ENCODE measurements at places on chromosomes 12 and 14.

- no peak for DNase-seq
These were observed 30.4 kb upstream of the TRAF3 start for GRCh38 chr14:102746634-102747438.

- DNase-seq, result no peak
These were observed 47.2 kb upstream of the KITLG start for GRCh38 chr12:88627501-88627900.

GRCh38 chr12:129373746-129374145 is 520.5 kb downstream of the GLT1D1 start:
- DNase-seq, result no peak

- no peak for DNase-seq
These were observed 68.2 kb downstream of the IFT43 start for GRCh38 chr14:76053572-76054355.

- DNase-seq, result no peak
These were observed 5.5 kb downstream of the AJUBA start for GRCh38 chr14:22976620-22977433.

DNA sequence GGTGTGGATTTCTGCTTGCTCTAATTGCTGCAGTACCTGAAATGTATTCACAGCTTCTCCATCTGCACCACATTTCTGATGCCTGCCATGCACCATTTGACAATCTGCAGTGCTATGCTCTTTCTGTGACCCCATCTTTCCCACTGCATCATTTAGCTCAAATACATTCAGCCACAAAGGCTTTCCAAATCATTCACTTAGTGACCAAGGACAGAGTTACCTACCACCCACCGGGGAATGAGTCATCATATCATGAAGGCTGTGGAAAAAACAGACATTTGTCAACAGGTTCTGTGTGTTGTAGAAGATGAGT is 465.5 kb upstream of the ATP2B1 start:
- no peak for DNase-seq

GRCh38 chr12:462936-463705 is 3.4 kb downstream of the B4GALNT3 start:
- no peak for DNase-seq

DNA sequence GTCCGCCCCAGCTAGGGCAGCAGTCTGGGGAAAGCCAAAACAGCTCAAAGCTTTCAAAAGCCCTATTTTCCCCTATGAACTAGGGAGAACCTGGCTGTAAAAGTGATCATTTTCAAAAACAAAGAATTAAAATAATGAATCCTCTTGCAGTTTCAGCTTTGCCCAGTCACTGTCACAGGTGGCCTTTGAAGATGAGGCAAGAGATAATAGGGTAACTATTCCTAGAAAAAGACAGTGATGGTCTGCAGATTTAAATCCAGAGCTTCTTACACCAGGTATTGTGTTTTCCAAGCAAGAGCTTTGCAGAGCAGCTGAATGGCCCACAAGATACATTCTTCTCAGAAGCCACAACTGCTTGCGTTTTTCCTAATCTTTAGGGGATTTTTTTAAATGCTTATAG is 80.2 kb upstream of the NUDT4 start:
- no peak for DNase-seq

DNA sequence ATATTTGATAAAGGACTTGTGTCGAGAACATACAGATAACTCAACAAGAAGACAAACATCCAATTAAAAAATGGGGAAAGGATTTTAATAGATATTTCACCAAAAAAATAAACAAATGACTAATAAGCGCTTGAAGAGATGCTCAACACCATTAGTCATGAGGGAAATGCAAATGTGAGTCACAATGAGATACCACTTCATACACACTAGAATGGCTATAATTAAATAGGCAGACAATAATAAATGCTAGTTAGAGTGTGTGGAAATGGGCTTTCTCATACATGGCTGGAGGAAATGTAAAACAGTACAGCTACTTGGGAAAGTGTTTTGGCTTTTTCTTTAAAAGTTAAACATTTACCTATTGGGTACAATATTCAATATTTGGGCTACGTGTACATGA is 34.8 kb downstream of the DLK1 start:
- DNase-seq, result no peak

- no peak for DNase-seq
These were observed 1.4 kb downstream of the DUSP6 start for GRCh38 chr12:89350630-89351488.

DNA sequence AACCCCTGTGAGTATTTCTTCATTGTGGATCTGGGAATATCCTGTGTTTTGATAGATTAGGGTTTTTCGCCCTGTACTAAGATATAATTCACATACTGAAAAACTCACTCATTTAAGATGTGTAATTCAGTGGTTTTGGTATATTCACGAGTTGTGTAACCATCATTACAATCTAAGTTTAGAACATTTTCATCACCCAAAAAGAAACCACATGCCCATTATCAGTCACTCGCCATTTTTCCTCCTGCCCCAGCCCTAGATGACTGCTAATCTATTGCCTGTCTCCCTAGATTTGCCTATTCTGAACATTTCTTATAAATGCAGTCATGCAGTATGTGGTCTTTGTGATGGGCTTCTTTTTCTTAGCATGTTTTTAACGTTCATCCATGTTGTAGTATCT is 67.9 kb upstream of the ATF1 start:
- no peak for DNase-seq

GRCh38 chr12:75488553-75488952 is 8.0 kb downstream of the GLIPR1 start:
- no peak for DNase-seq

GRCh38 chr14:99759546-99759925 is 33.7 kb upstream of the EML1 start:
- no peak for DNase-seq

GRCh38 chr12:124110372-124110883 is 137.4 kb downstream of the ZNF664 start:
- DNase-seq, result no peak

GRCh38 chr12:130973109-130973508 is 19.4 kb downstream of the ADGRD1 start:
- no peak for DNase-seq

- DNase-seq, result no peak
These were observed 30.3 kb downstream of the CCDC88C start for GRCh38 chr14:91387169-91387835.

DNA sequence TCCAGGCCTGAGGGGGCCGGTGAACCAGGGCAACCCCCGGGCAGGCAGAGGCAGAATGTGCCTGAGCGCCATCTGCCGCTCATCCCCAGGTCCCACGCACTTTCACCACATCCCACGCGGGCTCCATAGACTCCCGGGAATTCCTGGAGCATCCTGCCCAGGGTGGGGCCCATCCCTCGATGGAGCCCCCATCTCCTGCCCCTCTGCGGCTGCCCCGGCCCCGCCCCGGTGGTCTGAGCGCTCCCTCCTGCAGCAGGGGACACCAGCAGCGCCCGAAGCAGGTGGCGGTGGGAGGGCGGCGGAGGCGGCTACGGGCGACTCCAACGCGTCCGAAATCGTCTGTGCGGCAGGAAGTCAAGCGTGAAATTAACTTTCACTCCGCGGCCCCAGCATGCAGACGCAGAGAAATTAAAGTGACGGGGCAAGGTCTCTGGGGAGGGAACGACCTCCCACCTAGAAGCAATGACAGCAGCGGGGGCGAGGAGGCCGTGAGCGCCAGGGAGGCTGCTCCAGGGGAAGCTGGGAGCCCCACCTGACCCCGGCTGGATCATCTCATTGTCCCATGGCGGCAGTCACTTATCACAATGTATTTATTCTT is 122.2 kb downstream of the NCOR2 start:
- DNase-seq, result no peak

- DNase-seq, result no peak
These were observed 166.3 kb upstream of the DAAM1 start for GRCh38 chr14:59022144-59022543.

- DNase-seq, result peak; percentile 31
These were observed 13.8 kb downstream of the PRPF40B start for GRCh38 chr12:49636979-49637755.

GRCh38 chr14:98489115-98489514 is 782.9 kb downstream of the BCL11B start:
- no peak for DNase-seq

DNA sequence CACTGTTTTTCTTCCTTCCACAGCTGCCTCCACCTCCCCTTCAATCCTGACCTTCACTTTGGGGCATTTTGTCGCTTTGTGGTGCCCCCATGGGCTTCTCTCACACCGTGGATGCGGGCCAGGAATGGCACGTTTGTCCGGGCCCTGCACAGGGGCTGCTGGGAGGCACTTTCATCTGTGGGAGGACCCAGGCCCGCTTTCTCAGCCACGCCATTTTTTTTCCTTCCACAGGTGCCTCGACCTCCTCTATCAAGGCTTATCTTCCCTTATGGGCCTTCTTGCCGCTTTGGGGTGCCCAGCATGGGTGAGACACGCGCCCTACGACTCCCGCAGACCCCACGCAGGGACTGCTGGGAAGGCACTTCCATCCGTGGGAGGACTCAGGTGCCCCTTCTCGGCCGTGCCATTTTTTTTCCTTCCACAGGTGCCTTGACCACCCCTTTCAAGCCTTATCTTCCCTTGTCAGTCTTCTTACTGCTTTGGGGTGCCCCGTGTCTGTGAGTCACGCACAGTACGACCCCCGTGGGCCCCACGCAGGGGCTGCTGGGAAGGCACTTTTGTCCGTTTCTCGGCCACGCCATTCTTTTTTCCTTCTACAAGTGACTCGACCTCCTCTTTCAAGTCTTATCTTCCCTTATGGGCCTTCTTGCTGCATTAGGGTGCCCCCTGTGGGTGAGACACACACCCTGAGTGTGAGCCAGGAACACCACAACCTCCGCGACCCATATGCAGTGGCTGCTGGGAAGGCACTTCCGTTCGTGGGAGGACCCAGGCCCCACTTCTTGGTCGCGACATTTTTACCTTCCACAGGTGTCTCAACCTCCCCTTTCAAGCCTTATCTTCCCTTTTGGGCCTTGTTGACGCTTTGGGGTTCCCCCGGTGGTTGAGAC is 270.7 kb downstream of the ALG10 start:
- no peak for DNase-seq

GRCh38 chr12:33876618-33877017 is 145.7 kb upstream of the ALG10 start:
- DNase-seq, result no peak

DNA sequence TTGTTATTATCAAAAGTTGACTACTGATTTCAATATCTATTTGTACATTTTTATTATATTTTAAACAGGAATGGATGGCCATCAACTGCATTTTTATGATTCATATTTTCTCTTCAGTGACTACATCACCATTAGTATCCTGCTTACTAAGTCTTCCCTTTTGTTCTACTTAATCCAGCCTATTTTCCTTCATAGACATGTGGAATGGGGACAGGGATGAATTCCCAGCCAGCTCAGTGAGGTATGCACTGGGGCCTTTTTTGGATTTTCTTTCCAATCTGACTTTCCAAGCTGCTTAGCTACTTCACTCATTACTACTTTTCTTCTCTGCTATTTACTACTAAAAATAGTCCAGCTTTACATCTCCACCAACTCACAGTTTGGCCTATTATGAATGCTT is 38.4 kb downstream of the AKAP6 start:
- DNase-seq, result no peak

- no peak for DNase-seq
These were observed 305.8 kb downstream of the RGS6 start for GRCh38 chr14:72237722-72238666.

DNA sequence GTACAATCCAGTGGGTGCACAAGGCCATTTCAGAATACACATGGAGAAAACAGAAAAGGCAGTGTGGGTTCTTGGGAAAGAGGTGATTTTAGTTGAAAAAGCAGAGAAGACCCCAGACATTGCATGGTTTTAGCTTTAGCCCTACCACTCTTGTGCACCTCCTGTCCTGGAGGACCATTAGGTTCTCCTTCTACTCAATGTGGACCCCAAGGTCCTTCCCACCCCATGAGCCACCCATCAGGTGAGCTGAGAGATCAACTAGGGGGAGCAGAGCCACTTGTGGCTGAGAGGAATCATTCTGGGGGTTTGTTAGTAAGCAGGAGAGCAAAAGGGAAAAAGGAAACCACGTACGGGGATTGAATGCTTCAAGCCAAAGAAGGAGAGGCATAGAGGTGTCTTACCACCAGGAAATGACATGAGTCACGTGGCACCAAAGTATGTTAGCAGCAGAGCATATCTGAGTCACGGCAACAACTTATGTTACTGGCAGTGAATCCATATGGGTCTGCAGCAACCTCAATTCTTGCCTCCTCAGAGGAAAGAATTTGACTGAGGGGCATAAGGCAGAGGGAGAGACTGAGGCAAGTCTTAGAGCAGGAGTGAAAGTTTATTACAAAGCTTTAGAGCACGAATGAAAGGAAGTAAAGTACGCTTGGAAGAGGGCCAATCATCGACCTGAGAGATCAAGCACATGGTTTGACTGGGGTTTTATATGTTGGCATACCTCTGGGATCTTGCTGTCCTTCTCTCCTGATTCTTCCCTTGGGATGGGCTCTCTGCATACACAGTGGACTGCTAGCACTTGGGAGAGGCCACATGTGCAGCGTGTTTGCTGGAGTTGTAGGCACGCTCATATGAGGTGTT is 73.9 kb downstream of the HSD17B6 start:
- DNase-seq, result peak; percentile 15

- no peak for DNase-seq
These were observed 334.4 kb downstream of the KCNH5 start for GRCh38 chr14:62710811-62711210.

GRCh38 chr12:101924618-101925017 is 47.2 kb downstream of the DRAM1 start:
- no peak for DNase-seq

- DNase-seq, result no peak
These were observed 83.8 kb upstream of the VRK1 start for GRCh38 chr14:96713426-96713825.

DNA sequence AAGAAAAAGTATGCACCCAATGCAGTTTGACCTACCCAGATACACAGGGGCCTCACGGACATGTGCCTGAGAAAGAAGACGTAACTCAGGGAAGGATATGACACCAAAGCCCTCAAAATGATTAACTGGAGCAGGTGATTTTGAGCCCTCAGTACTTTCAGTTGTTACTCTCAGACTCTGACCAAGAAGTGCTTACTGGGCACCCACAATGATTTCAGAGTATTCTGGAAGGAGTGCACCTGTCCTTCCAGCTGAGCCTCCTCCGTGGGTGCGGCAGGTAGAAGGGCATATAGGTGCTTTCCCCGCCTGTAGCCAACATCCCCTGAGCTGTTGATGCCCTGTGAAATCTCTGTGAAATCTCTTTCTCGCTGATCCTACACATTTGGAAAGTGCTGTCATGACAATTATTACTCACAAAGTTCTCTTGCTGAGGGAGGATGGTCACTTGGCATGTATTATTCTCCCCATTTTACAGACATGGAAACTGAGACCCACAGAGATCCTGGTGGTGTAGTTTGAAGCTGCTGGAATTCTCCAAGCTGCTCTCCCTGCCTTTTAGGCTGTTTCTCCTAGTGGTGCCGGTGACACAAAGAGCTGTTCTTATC is 154.3 kb upstream of the CCND2 start:
- peak; percentile 46 for DNase-seq

- no peak for DNase-seq
These were observed 240.3 kb downstream of the SLC15A4 start for GRCh38 chr12:128583453-128583852.
